ENCODE measurements at places on chromosomes 1 and 21.

DNA sequence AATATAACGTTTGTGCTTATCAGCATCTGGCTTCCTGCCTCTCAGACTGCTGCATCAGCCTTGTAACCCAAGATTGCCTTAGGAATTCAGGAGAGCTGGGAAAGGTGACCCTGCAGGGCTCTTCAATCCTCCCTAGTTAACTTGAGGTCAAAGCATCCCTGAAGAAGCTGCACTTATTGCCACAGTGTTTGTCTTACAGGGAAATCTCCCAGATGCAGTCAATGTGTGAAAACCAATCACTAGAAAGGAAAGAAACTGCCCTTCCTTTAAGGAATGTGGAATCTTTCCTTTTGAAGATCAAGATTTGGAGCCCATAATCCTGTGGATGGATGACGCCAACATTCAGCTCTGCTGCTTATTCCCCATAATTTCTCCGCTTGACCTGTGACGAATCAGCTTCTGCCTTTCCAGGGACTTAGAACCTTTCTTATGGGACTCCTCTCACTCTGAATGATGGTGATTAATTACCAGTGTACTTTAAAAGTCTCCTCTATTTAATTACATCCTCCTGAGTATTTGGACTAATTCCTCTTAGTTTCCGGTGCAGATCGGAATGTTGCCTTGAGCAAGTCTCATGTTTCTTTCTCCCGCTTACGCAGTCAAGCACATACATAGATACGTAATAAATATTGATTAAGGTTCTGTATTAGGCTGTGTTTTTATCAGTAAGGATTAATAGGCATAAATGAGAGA, 14.4 kb downstream of the ADAMTS5 start:
- no peak for DNase-seq

- no peak for DNase-seq
Measured at GRCh38 chr21:42094811-42095210, 23.7 kb downstream of the UMODL1 start.

- no peak for DNase-seq
Measured at GRCh38 chr1:24336075-24336474, 16.9 kb downstream of the GRHL3 start.

DNA sequence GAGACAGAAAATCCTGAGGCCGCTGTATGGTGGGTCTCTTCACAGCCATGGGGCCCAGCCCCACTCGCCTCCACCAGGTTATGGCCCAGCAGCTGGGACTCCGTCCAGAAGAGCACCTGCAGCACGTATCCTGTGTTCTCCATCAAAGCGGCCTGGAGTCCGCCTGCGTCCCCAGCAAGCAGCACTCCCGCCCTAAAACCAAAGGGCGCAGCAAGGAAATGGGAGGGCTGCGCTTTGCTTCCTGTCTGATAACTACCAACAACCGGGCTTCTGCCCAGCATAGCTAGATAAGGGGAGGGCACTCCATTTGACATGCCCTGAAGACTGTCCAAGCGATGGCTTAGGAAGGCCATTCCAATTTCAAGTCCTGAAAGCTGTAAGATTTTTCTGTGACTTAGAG, 119.9 kb downstream of the KCNJ15 start:
- no peak for DNase-seq

DNA sequence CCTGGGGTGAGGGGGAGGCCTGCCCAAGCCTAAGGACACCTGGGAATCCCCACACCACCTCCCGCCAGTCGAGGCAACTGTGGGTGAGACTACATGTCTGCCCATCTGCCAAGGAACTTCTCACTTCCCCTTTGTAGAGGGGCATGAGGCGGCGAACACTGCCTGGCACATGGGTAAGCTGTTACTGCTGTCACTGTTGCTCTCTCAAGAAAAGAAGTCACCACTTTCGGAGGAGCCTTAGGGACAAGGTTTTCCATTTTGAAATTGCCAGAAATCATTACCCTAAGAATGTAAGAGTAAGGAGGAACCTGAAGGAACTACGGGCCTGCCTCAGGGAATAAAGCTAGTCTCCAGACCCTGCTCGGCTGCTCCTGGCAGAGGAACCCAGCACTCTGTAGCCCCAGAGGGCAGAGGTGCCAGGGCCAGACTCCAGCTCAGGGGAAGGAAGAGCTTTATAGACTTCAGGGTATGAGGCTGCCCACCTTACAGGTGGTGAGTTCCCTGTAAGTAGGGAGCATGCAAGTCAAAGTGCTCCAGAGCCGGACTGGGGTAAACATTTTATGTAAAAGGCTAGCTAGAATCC, 23.3 kb downstream of the SLC2A1 start:
- no peak for DNase-seq

DNA sequence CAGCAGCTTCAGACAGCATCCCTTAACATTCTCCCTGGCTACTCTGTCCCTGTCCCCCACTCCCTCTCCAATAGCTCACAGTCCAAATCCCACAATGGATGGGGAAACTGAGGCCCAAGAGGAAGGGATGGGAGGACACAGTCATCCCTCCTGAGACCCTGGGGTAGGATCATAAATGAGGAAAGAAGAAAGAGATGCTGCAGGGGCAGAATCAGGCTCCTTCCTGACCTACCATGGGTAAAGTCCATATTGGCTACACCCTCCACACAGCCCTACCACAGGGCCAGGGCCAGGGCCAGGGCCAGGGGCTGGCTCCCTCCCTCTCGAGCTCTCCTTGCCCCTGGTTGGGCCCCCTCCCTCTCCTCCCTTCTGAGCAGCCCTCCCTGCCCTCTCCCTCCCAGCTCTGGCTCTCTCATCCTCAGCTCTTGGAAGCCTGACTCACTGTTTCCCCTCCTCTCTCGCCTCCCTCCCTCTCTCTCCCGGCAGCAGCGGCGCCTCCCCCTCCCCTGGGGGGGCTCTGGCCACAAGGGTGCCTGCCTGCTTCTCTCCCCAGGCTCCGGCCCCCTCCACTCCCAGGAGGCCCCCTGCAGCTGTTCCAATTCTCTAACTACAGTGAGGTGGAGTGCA, 4.9 kb downstream of the AHDC1 start:
- DNase-seq = no peak

DNA sequence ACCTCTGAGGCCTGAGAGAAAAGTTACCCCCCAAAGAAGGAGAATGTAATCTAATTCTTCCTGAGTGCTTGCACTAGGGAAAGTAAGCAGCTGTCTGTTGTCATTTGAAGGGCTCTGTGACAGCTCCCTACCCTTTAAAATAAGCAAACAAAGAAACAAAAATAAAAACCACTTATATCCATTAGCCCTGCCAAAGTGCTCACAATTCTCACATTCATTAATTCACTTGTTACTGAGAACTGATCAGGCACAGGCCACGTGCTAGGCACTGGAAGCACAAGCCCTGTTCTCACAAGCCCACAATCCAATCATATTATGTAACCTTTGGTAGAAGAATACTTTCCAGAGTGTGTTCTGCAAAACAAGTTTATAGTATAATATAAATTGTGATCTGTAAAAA, 199.4 kb downstream of the ZC3H11B start:
- DNase-seq = no peak

All from stimulated activated CD8-positive, alpha-beta memory T cell treated with anti-CD3 and anti-CD28 coated beads, Interleukin-7, amount 100 ng/mL, for 1 hour (primary cell).